RWPE2 (cell line): ENCODE measurements at places on chromosomes 16 and 17.

DNA sequence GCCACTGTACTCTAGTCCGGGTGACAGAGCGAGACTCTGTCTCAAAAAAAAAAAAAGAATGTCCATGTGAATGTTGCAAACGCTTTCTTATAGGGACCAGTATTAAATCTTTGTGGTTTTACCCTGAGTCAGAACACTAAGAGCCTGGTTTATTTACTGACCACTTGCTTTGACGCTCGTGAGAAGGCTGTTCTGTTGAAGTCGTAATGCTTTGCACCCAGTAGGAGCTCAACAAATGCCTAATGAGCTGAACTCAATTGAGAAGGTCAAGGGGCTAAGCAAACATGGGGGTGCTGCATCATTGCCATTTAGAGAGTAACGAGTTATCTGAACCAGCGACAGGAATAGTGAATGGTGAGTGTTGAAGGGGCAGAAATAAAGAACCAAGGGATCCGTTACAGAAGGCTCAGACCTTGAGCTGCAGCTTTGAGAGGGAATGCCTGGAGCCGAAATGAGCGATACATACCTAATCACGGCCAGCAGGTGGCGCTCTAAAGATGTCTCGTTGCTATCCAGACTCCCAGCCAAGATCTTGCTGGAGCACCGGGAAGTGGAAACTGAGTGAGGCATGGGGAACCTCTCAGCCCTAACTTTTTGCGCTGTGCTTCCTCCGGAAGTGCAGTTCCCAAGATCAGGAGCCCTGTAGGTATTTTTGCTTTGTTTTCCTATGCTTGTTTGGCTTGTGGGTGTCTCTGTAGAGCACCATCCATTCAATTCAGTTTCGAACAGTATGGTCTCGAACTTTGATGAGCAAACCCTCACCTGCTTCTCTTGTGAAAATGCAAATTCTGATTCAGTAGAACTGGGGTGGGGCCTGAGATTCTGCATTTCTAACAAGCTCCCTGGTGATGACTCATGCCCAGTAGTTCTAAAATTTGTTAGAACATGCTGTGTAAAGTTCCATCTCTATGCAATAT lies 12.6 kb upstream of the RNF222 start:
- peak; percentile 81 for DNase-seq
- H3K27me3 ChIP-seq: no peaks in the 10 kb centered on the region
- no peaks in the 10 kb centered on the region for H3K36me3 ChIP-seq

DNA sequence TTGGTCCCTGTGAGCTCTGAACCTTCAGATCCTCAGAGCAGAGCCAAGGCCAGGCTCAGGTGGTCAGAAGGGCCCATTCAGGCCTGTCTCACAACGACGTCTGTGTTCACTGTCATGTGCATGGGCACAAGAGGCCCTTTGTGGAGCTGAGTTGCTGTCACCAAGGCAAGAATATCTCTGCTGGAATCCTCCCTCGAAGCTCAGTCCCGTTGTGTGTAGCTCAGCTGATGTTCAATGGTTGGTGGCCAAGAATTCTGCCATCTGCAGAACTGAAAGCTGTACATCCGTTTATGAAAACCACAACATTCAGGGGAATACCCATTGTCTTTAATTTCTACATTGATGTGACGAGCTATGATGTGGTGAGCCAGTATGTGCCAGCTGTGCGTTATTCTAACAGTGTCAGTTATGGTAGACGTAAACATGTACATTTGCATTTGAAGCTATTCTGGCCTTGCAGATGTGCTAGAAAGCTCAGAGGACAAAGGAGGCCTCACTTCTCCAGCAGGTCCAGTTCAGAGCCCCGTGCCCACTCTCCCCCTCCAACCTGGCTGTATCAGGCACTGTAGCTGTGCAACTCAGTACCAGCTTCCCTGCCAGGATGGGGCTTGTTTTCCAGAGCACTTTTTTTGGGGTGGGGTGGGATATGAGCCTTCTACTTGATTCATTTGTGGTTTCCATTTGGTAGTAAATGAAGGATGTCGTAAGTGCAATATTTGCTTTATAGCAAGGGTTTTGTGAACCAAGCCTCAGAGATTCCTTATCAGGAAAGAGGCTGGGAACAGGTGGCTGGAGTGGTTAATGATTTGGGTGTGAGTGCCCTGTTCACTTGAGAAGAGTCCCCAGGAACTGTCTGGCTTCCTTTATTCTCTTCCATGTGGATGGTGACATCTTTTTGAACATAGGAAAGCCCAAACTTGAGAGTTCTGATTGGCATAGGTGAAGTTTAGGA lies 56.1 kb downstream of the B9D1 start:
- H3K27me3 ChIP-seq: no peaks in the 10 kb centered on the region
- peaks cover 6% of the 10 kb centered on the region for H3K36me3 ChIP-seq
- peaks cover 5% of the 10 kb centered on the region for H3K4me1 ChIP-seq
- no peak overlapping the region for H3K27ac ChIP-seq
- no peak for DNase-seq
- no peak overlapping the region for H3K4me3 ChIP-seq

- peaks cover 4% of the 10 kb centered on the region for H3K4me1 ChIP-seq
- H3K4me3 ChIP-seq: no peak within 1 kb of the TSS
- H3K36me3 ChIP-seq: no peaks in the 10 kb centered on the region
- no peaks in the 10 kb centered on the region for H3K27me3 ChIP-seq
- H3K27ac ChIP-seq: no peak within 1 kb of the TSS
These were observed at the start of gene PMFBP1 for GRCh38 chr16:72172105-72173034. PMFBP1 (minus strand) TSS chr16:72172155; CDS start chr16:72171208, 947 bp downstream.

- no peaks in the 10 kb centered on the region for H3K27me3 ChIP-seq
- H3K27ac ChIP-seq: no peak overlapping the region
- H3K4me3 ChIP-seq: no peak overlapping the region
- no peaks in the 10 kb centered on the region for H3K4me1 ChIP-seq
These were observed 21.9 kb downstream of the AIPL1 start for GRCh38 chr17:6413065-6413464.

DNA sequence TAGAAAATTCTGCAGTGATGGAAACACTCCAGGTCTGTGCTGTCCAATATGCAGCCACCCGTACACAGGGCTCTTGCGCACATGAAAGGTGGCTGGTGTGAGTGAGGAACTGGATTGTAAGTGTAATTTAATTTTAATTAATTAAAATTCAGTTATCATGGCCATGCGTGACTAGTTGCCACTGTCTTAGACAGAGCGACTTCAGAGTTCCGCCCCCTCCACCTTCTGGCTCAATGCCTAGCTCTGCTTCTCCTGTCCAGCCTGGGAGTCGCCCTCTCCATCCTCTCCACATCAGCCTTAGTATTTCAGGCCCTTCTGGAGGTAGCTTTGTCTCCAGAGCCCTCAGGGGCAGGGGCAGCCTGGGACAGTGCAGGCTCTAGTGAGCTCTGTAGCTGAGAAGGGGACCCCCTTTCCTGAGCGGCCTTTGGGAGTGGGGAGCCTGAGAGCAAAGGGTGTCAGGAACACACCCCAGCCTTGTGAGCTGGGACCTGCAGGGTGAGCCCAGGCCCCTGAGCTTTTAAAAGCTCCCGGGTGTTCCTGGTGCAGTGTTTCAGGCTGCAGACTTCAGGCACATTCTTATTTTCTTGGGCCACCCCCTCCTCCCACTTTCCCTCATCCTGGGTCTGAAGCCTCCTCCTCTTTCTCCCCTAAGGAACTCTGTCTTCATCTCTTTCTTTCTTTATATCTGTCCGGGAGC lies 99.4 kb downstream of the IRF8 start:
- no peak overlapping the region for H3K4me3 ChIP-seq
- no peaks in the 10 kb centered on the region for H3K4me1 ChIP-seq
- DNase-seq: no peak
- H3K27ac ChIP-seq: no peak overlapping the region
- peaks cover 44% of the 10 kb centered on the region for H3K27me3 ChIP-seq
- no peaks in the 10 kb centered on the region for H3K36me3 ChIP-seq

GRCh38 chr16:9922441-9922840 lies 259.8 kb downstream of the GRIN2A start:
- no peak overlapping the region for H3K27ac ChIP-seq
- H3K4me1 ChIP-seq: no peaks in the 10 kb centered on the region
- H3K4me3 ChIP-seq: no peak overlapping the region
- no peak for DNase-seq

- H3K4me3 ChIP-seq: no peak overlapping the region
- no peaks in the 10 kb centered on the region for H3K4me1 ChIP-seq
- no peak for DNase-seq
- no peak overlapping the region for H3K27ac ChIP-seq
These were observed 1713.9 kb downstream of the TP53TG3F start for GRCh38 chr16:35173295-35173694.

- no peak overlapping the region for H3K4me3 ChIP-seq
- DNase-seq: no peak
- peaks cover 21% of the 10 kb centered on the region for H3K4me1 ChIP-seq
- peak overlapping the region; percentile 65 for H3K27ac ChIP-seq
These were observed 44.4 kb downstream of the MAP1LC3B start for GRCh38 chr16:87436225-87437172.

DNA sequence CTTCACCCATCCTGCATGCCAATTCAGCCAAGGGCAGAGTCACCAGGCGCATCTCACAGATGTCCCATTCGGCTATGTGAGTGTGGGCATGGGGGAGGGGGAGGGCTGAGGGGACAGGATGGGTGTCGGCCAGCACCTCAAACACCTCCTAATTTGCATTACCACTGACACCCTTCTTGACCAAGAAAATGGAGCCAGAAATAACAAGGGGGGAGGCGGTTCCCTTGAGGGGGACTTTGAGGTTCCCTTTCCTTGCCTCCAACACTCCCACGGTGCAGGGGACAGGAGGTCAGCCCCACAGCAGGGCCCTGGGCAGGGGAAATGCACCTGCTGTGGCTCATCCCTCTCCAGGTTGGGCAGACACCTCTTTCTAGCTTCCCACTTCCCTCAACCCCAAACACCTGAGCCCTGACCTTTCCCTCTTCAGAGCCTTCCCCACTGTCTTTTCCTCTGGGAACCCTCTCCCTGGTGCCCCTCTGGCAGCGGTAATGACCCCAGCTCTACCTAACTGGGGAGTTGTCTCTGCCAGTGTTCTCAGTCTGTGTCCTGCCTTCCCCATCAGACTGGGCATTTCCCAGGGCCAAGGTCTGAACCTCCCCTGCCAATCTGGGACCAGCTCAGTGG lies 18.2 kb upstream of the TBX21 start:
- peaks cover 11% of the 10 kb centered on the region for H3K27me3 ChIP-seq
- no peaks in the 10 kb centered on the region for H3K36me3 ChIP-seq
- no peak overlapping the region for H3K4me3 ChIP-seq
- no peak overlapping the region for H3K27ac ChIP-seq
- peaks cover 9% of the 10 kb centered on the region for H3K4me1 ChIP-seq
- DNase-seq: no peak

- no peaks in the 10 kb centered on the region; the same call in 1 of the 2 replicates for H3K36me3 ChIP-seq
- H3K4me1 ChIP-seq: peaks cover 11% of the 10 kb centered on the region
- H3K27me3 ChIP-seq: no peaks in the 10 kb centered on the region
- no peak overlapping the region for H3K27ac ChIP-seq
These were observed 91.7 kb downstream of the CLEC16A start for GRCh38 chr16:11036040-11036439.

DNA sequence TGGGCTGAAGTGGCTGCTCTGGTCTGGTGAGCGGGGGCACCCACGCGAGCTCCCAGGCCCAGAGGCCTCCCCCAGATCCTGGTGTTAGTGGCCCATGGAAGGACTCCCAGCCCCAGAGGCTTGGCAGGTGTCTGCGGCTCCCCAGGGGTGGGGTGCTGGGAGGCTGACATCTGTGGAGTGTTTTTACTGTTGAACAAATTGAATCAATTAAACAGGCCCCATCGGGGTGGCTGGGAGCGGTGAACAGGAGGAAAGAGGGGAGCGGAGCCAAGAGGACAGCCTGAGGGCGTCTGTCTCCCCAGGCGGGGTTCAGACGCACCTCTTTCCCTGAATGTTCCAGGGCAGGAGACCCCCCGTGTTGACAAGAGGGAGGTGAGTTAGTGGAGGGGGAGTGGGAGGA lies 29.9 kb downstream of the ACTG1 start:
- no peaks in the 10 kb centered on the region for H3K36me3 ChIP-seq
- no peaks in the 10 kb centered on the region for H3K27me3 ChIP-seq
- peak; percentile 61 for DNase-seq
- H3K4me1 ChIP-seq: peaks cover 3% of the 10 kb centered on the region
- no peak overlapping the region for H3K4me3 ChIP-seq

DNA sequence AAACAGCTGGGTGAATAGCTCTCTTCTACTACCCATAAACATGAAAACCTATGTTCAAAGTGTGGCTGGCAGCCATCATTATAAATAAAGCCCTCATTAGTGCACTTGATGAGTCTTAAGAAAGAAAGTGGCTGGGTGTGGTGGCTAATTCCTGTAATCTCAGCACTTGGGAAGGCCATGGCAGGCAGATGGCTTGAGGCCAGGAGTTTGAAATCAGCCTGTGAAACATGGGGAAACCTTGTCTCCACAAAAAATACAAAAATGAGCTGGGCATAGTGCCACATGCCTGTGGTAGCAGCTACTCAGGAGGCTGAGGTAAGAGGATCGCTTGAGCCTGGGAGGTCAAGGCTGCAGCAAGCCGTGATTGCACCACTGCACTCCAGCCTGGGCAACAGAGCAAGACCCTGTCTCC lies 28.3 kb upstream of the APPBP2 start:
- H3K27me3 ChIP-seq: no peaks in the 10 kb centered on the region
- no peaks in the 10 kb centered on the region for H3K4me1 ChIP-seq
- no peak overlapping the region for H3K27ac ChIP-seq
- H3K4me3 ChIP-seq: no peak overlapping the region
- no peak for DNase-seq
